ENCODE measurements at places on chromosomes 13 and 19. TPM values are rescaled to one million over a fixed set of nuclear protein-coding genes. Genes with fewer than 3 reads are reported as not detected.

The RETN gene
- polyA plus RNA-seq = 1.3 TPM

The MTUS2 gene
- polyA plus RNA-seq = 0.47 TPM

The DZIP1 gene
- 64.8 TPM for polyA plus RNA-seq

DNA sequence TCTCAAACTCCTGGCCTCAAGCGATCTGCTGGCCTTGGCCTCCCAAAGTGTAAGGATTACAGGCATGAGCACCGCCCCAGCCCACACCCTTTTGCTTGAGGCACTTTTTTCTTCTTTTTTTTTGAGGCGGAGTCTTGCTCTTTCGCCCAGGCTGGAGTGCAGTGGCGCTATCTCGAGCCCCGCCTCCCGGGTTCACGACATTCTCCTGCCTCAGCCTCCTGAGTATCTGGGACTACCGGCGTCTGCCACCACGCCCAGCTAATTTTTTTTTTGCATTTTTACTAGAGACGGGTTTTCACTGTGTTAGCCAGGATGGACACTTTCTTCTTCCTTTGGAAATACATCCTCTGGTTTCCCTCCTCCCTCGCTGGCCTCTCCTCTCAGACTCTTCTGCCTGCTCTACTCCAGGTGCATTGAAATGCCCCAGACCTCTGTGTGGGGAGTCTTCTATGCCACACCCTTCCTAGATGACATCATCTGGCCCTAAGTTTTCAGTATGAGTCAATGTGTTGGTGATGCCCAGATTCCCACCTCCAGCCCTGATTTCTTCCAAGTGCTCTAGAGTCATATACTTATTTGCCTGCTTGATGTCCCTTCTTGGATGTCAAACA lies 20.7 kb upstream of the TPT1 start:
- DNase-seq = no peak

- no peak for DNase-seq
Observed at GRCh38 chr13:49739498-49740187, 48.4 kb upstream of the EBPL start.

- no peak for DNase-seq
Observed at GRCh38 chr13:43802511-43802910, 15.7 kb upstream of the ENOX1 start.

GRCh38 chr19:5434970-5435641 lies 20.1 kb upstream of the ZNRF4 start:
- DNase-seq = no peak

GRCh38 chr13:70723732-70724131 lies 615.5 kb upstream of the KLHL1 start:
- no peak for DNase-seq

DNA sequence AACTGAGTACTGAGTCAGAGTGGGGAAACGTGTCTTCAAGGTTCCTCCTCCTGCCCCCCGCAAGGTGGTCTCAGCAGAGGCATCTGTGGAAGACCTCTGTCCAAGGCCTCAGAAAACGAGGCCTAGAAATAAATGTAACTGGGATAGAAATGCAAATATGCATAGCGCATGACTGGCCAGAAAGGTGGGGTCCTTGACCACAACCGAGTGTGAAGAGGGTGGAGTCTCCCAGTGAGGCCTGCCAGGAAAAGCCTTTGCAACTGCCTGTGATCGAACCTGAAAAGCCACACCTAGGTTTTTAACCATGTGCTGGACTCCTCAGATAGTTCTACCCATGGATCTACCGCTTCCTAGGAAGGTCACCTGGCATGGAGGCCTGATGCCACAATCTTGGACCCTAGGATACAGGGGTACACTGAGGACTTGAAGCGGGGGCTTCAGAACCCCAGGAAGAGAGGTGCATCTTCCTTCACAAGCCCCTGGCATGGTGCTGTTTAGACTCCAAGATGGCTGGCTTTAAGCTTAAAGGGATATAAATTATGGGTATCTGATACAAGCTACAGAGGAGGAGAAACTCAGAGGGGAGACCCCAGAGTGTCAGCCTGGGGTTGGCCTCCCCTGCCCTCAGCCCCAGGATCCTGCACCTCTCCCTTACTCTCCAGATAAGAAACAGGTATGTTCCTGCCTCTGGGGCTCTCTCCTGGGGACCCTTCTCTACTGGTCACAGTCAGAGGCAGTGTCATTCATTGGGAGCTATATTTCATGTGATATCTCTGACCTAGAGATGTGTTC lies 18.3 kb upstream of the SIGLEC6 start:
- no peak for DNase-seq

- DNase-seq = no peak
Observed at GRCh38 chr19:49558591-49558990, 21.8 kb downstream of the NOSIP start.

GRCh38 chr13:113647351-113648215 lies 10.4 kb downstream of the ATP4B start:
- DNase-seq = no peak

DNA sequence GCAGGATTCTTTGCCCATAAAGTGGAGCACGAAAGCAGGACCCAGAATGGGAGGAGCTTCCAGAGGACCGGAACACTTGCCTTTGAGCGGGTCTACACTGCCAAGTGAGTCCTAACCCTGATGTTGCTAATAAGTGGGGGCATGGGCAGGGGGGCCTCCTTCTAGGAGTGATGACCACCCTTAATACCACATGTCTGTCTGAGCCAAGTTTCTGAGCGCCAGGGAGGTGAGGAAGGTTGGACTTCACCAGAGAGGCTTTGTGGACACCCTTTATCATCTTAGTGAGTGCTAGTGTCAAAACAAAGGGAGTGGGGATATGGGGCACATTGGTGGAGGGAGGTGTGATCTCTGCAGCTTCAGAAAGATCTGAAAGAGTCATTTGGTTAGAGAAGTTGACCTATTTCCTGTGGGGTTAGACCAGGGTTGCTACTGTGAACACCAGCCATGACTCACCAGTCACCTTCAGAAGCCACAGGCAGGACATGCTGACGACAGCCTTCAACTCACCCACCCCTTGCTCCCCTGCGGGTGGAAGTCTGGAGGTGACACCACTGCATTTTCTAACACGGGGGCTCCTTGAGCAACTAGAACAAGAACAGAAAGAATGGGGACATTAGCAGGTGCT lies 8.8 kb downstream of the ALOX5AP start:
- no peak for DNase-seq

Measured in right renal cortex interstitium (tissue), 3 donors.